Activated T-helper 9 cell treated with anti-CD3 and anti-CD28 coated beads, Interleukin-2, amount 50 U/mL, for 16 hours (primary cell): ENCODE measurements at places on chromosomes 3 and 15.

DNA sequence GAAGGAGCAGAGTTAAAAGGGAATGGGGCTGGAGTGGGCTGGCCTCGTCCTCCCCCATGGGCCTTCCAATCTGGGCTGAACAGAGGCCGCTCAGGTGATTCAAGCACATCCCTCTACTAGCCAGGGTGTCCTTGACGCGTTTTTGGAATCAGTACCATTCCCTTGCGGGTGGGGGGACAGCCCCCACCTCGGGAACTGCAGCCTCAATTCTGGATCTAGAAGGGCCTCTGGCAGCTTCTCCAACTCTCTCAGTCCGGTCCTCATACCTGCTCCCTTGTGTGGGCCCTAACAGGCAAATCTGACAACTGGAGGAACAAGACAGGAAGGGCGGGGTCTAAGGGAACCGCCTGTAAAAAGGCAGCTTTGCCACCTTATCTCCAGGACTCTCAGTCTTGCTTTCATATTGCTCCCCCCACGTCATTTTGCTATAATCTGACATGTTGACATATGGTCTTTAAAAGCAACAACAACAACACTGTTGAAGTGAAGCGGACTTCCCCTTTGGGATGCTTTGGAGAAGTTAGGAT, 802 bp upstream of the CHRNB4 start:
- no peak for DNase-seq

DNA sequence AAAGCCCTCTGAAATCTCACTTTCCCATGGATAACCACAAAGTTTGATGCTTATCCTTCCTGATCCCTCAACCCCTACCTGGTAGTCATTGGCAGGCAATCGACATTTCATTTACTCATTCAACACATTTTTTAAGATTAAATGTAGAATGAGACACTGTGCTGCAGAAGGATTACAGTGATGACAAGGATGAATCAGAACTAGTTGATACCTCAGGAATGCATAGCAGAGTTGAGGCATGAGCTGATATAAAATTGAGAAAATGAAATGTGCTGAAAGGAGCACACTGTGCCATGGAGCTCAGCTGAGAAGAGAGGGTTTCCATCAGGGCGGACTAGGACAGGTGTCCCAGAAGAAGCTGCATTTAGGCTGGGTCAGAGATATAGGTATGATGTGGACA, 48.9 kb upstream of the ACTL6A start:
- no peak for DNase-seq

DNA sequence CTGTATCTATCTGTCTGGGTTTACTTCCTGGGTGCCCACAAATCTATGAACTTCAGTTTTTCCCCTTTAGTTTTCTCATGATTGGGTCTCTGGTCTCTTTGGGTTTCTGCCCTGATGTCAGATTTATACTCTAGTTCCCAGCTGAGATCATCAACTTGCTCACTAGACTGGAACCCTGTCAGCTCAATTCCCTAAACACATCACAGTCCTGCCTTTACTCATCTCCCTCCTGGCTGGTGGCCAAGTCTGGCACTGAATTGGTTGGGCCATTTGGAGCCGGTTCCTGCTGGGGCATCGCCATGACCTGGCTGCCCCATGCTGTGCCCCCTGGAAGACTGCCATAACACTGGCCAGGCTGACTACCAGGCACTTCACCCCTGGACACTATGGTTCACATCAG, 345.3 kb downstream of the CHST2 start:
- no peak for DNase-seq

GRCh38 chr3:35224565-35225295, 414.6 kb upstream of the ARPP21 start:
- DNase-seq, result no peak

- no peak for DNase-seq
These were observed 179.9 kb downstream of the ZIC1 start for GRCh38 chr3:147589016-147589415.
